Stimulated activated CD4-positive, alpha-beta T cell treated with anti-CD3 and anti-CD28 coated beads, Interleukin-4, amount 100 ng/mL, for 1 hour (primary cell): ENCODE measurements at places on chromosomes 1 and 21.

- DNase-seq = no peak
Measured at GRCh38 chr1:26031611-26032220, 10.1 kb downstream of the EXTL1 start.

GRCh38 chr1:192632641-192633532, 3.1 kb upstream of the RGS13 start:
- DNase-seq = no peak

DNA sequence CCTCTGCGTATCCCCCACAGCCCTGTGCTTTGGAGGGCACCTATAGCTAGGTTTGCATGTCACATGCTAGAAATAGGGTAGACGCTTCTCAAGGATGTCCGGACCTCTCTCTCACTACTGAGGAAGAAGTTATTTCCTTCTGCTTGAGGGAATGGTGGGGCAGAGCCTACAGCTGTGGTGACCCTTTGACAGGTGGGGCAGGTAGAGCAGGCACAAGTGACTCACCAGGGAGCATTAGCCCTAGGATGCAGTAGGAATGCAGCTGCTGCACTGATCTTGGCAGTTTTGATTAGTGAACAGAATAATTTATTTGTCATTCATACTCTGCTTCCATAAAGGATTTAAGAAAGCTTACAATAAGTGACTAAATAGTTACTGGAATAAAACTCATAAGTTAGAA, 129.6 kb upstream of the HOOK1 start:
- no peak for DNase-seq

DNA sequence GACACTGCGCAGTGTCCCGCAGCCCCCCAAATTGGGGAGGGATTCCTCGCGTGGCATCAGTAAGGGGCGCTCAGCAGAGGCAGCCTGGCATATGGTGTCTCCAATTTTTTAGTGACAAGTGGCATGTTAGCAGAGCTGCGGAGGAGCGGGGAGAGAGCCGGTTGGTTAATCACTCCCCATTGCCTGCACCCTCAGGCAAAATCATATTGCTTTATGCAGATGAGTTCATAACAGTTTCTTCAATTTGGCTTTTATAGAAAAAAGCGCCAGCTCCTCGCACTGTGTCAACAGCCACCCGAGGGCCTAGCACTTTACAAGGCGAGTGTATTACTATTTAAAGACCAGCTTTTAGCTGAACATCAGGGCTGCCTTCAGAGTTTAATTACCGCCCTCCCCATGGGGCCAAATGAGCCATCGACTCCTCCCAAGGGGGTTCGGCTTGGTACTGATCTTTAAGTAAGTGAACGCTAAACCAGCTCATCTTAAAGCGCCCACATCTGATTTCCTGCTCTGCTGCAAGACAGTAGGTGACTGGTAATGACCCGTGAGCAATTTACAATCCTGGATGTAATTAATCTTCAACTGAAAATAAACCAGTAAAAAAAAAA, 298.9 kb downstream of the DSCAM start:
- no peak for DNase-seq

DNA sequence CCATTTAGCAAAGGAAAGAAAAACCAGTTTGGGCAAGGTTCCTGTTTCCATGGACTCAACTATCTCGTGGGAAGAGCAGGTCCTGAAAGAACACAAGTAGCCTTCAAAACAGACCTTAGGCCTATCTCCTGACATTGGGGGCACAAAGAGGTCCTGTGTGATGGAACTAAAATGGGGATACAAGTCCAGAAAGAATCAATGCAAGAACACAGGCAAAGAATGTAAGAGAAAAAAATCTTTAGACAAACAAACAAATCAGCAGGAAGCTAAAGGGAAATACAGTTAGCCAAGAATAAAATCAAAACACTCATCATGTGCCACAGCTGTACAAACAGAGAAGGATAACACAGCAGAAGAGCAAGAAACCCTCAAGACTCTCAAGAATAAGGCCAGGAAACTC, 28.2 kb downstream of the SLC30A10 start:
- no peak for DNase-seq

GRCh38 chr21:45164838-45165237, 90.5 kb downstream of the ADARB1 start:
- no peak for DNase-seq

DNA sequence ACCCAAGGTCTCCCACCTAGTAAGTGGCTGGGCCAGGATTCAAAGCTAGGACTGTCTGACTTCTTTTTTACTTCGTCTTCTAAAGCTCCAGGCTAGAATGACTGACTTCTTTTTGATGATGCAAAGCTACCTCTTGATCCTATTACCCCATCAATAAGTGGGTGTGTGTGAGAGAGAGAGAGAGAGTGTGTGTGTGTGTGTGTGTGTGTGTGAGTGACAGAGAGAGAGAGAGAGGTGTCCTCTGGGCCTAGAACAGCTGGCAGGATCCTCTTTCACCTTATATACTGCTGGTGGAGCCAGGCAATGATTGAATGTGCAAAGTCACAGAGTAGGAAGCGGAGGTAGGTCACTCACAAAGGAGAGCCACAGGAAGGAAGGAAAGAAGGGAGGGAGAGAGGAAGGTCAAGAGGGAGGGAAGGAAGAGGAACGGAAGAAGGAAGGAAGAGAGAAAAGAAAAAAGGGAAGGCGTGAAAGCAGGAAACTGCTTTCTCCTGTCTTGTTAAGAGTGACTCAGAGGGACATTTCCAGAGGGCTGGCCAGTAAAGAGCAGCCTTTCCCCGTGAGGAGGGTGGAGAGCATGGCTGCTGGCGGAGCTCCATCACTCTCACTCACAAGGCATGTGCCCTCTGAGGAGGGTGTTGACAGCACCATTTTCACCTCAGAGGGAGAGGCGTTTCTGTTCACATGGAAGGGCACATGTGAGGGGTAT, 68.9 kb downstream of the CDC7 start:
- DNase-seq = no peak

GRCh38 chr1:198007687-198008607, 90.8 kb downstream of the LHX9 start:
- no peak for DNase-seq

DNA sequence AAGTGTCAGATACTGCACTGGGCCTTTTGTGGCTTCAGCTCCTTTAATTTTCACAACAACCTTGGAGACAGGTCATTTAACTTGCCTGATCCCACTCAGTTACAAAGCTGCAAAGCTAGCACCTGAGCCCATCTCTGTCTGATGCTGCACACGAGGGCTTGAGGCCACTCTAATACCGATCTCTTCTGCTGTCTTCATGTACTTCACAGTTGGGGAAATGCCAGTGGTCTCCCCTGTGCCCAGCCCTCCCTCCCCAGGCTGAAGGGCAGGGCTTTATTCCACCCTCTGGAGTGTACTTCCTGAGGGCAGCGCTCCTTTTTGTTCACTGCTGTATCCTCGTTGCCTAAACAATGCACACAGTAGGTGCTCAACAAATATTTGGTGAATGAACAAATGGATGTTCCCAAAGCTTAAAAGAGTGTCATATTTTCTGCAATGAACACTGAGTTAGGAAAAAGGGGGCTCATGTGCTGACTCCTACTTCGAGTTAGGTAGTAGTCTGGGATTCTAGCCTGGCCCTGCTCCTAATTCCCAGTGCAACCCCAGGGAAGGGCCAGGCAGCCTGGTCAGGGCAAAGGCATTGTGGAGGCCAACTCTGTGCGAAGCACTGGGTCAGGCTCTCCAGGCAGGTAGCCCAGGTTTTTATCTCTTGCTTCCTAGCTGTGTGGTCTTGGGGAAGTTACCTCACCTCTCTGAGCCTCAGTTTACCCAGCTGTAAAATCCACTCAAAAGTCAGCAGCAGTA, 1.1 kb downstream of the TMCO4 start:
- no peak for DNase-seq

DNA sequence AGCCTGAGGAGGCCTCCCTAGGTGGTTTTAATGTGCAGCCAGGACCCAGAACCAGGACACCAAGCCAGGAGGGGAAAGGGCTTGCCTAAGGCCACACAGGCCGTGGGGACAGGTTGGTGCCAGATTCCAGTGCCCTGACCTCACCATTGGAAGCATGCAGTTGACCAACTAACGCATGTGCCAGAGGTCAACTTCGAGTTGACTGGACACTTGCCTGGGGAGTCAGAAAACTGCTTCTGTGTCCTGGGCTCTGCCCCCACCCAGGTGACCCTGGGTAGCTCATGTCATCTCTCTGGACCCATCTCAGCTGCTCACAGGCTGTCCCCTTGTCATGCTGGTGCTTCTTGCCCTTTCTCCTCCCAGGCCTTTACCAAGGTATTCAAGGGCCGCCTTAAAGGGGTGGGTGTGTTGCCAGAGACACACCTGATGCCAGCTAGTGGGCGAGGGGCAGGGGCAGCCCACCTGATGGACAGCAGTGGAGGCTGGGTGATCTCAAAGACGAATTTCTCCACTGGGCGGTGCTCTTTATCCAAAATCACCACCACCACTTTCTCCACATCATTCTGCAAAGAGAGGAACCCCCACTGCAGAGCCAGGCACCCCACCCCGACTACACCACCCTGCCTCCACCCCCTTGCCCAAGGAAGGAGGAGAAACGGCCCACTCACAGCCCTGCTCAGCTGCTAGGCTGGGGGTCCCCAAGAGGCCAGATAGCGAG, 4.4 kb downstream of the MAD2L2 start:
- DNase-seq = no peak

DNA sequence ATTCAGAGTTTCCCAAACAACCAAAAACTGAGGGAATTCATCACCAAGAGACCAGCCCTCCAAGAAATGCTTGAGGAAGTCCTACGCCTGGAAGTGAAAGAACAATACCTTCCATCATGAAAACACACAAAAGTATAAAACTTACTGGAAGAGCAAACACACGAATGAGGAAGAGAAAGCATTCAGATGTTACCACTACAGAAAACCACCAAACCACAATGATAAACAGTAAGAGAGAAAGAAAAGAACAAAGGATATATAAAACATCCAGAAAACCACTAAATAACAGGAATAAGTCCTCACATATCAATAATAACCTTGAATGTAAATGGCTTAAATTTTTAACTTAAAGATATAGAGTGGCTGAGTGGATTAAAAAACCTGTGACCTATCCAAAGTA, 58.5 kb upstream of the BCL10 start:
- no peak for DNase-seq

DNA sequence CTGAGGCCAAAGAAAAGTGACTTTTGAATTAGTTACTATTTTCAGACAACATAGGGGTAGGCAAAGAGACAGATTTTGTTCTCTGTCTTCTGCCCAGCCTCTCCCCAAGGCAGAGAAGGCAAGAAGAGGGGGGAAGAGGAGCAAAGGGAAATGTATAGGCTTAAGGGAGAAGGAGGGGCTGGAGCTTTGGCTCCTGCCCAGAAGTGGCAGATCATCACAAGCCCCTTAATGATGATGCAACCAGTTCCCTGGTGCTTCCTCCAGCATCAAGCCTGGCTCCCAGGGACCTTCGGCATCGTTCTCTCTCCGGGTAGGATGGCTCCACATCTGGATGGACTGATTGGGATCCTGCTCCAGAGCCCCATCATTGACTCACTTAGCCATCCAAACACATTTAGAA, 112.8 kb downstream of the KCND3 start:
- DNase-seq = no peak

- DNase-seq = no peak
Measured at GRCh38 chr1:156104065-156104810, 10.3 kb upstream of the LMNA start.

- no peak for DNase-seq
Measured at GRCh38 chr1:55931081-55931940, 648.1 kb downstream of the PLPP3 start.

DNA sequence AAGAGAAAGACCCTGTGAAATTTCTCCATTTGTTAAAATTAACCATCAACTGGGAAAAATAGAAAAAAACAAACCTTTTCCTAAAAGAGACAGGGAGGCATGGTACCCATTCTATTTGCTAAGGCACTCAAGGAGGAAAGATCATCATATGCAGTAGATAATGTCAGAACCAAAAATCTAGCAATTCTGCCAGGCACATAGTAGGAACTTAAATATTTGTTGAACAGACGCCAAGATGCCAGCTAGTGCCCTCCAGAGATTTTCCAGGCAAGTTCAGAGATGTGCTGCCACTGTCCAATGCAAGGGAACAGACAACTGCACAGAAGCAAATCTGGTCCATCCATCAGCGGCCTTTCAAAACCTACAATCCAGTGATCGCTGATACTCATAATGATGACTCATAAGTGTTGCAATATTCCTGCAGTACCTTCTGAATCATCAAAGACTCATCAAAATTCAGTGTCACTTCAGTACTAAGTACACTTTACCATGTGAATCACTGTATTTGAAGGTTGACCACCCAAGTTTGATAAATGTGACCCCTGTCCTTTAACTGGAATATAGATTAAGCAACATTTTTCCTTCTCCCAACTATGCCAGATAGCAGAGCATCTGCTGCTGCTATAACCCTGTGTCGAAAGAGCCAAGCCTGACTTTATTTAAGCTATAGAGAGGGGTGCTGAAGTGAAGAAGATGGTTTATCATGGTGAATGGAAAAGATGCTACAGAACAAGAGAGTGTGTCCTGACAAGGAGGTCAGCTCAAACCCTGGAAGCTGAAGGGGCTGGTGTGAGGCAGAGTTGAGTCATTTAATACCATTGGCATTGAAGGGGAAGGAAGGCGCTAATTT, 99.1 kb downstream of the MT1HL1 start:
- no peak for DNase-seq

DNA sequence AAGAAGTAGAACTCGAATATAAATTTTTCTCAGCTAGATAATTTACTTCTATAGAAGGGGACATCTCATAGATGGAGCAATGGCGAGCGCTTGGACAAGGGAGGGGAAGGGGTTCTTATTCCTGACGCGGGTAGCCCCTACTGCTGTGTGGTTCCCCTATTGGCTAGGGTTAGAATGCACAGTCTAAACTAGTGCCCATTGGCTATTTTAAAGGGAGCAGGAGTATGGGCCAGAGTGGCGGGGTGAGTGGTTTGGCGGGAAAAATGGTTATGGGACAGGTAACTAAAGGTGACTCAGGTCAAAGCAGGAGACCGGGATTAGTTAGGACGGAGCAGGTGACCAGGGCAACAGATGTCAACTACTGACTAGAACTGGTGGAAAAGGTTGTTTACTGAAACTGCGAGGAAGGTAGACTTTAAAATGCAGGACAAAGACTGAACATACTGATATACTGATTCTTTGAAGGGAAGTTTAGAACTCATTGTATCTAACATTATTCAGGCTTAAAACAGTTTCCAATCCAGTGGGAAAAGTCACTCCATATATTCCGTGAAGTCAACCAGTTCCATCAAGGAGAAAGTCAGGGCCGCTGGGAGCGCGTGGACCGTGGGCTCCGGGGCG, 940 bp upstream of the ATAD3A start:
- no peak for DNase-seq

GRCh38 chr21:35138665-35139381, 89.7 kb upstream of the RUNX1 start:
- DNase-seq = peak; percentile 60

- DNase-seq = no peak
Measured at GRCh38 chr1:182625719-182626504, 21.7 kb upstream of the RGS16 start.
